ENCODE measurements at places on chromosomes 4 and X.

DNA sequence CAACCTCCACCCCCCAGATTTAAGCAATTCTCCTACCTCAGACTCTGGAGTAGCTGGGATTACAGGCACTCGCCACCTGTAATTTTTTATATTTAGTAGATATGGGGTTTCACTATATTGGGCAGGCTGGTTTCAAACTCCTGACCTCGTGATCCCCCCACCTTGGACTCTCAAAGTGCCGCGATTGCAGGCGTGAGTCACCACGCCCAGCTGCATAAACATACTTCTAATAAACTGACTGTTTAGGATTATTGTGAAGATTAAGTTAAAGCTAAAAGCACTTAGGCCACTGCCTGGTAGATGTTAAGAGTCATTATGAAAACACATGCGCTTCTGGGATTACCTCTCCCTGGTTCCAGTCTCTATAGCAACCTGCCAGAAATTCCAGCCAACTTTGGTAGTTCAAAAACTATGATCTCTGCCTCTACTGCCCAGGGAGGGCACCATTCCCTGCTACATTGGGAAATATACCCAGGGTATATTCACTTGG lies 30.2 kb upstream of the GRIA3 start:
- no peak overlapping the region for H3K27ac ChIP-seq
- H3K27me3 ChIP-seq: no peaks in the 10 kb centered on the region
- H3K36me3 ChIP-seq: no peaks in the 10 kb centered on the region
- no peak for DNase-seq
- H3K4me3 ChIP-seq: no peak overlapping the region

DNA sequence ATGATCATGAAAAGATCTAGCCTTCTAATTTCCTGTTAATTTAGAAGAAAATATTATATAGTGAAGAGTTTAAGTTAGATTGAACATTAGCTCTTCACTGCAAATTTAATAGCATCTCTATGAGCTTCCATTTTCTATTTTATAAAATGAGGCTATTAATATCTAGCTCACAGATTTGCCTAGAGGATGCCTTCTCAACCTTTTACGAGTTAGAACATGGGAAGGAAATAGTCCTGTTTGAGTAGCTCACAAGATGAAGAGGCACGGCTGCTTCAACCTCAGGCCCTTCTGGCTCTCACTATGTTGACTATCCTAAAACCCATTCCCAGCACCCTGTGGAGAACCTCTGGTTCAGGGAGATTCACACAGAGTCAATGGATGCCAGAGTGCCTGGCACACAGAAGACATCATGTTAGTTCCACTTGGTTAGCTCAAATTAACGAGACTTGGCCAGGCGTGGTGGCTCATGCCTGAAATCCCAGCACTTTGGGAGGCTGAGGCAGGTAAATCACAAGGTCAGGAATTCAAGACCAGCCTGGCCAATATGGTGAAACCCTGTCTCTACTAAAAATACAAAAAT lies 97.9 kb upstream of the GUCY1A1 start:
- H3K4me3 ChIP-seq: no peak overlapping the region
- peaks cover 5% of the 10 kb centered on the region for H3K27me3 ChIP-seq
- no peak overlapping the region for H3K27ac ChIP-seq
- DNase-seq: no peak
- H3K36me3 ChIP-seq: no peaks in the 10 kb centered on the region
- no peaks in the 10 kb centered on the region for H3K4me1 ChIP-seq

DNA sequence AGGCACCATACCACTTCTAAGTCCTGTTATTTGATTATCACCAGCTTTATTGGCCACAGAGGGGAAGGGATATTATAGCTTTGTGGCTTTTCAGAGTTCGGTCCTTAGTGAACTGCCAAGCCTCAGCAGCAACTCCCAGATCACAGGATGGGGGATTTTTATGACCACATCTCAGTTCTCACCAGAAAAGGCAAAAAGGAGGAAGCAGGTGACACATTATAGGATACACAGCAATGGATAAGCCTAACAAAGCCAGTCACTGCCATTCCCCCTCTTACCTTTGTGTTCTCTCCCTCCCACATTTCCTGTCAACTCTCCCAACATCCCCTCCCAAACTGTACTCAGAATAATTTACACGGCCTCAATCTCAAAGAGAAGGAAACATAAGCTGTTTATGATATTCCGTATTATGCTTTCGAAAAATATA lies 142.8 kb downstream of the MGST2 start:
- no peaks in the 10 kb centered on the region for H3K36me3 ChIP-seq
- no peak for DNase-seq
- H3K27me3 ChIP-seq: peaks cover 2% of the 10 kb centered on the region

DNA sequence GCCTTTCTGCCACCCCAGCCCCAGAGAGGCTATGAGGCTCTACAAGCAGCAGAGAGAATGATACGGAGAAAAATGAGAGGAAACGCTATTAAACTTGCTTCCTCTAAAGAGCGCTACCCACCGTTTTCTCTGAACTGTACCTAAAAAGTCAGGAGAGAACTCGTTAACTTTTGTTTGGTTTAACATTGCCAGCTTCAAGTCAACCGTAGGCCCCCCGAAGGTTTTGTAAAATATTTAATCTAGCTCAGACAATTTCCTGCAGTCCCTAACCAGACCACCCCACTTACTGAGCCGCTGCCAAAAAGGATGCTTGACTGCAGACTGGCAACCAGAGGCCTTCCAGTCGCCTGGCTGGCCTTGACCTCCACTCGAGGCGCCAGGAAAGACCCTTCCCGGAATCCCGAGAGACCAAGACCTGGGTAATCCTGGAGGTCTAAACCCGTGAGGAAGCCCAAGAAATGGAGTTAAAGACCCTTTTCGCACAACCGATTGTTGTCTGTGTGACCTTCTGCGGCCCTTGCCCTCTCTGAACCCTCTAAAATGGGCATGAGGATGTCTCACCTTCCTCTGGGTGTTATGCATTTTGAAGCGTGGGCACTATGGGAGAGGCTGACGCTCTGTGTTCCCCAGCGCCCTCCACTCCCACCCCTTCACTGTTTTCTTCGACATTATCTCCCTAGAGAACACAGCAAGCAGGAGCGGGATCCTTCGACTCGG lies 86.3 kb downstream of the BCOR start:
- no peak for DNase-seq
- peaks cover 38% of the 10 kb centered on the region for H3K4me1 ChIP-seq
- H3K27ac ChIP-seq: no peak overlapping the region
- peaks cover 1% of the 10 kb centered on the region for H3K36me3 ChIP-seq
- H3K27me3 ChIP-seq: peaks cover 24% of the 10 kb centered on the region

- no peaks in the 10 kb centered on the region for H3K4me1 ChIP-seq
- H3K27ac ChIP-seq: no peak overlapping the region
- no peak overlapping the region for H3K4me3 ChIP-seq
- DNase-seq: no peak
- no peaks in the 10 kb centered on the region for H3K27me3 ChIP-seq
Measured at GRCh38 chr4:5292101-5292500, 240.8 kb downstream of the STK32B start.

DNA sequence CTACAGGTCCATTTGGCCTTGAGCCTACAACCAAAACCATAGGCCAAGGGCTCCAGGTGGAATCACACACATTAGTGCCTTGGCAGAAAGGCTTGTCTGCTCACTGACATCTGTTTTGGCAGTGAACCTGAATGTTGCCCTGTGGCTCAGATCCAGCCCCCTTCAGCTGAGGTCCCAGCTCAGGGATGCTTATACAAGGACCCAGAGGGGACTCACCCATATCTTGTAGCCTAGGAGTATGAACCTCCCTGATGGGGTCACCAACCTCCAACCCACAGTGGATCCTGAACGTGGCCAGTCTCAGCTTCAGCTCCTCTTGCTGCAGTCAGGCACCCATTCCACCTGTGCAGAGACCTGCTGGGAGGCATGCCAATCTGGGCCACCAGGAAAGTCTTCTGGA lies 50.8 kb upstream of the HMX1 start:
- no peaks in the 10 kb centered on the region for H3K36me3 ChIP-seq
- no peak for DNase-seq
- no peaks in the 10 kb centered on the region for H3K4me1 ChIP-seq
- H3K27me3 ChIP-seq: no peaks in the 10 kb centered on the region
- H3K4me3 ChIP-seq: no peak overlapping the region

GRCh38 chr4:78480286-78480685 lies 71.3 kb upstream of the ANXA3 start:
- no peak overlapping the region for H3K27ac ChIP-seq
- H3K27me3 ChIP-seq: peaks cover 7% of the 10 kb centered on the region
- no peaks in the 10 kb centered on the region for H3K4me1 ChIP-seq
- H3K36me3 ChIP-seq: no peaks in the 10 kb centered on the region
- no peak for DNase-seq

DNA sequence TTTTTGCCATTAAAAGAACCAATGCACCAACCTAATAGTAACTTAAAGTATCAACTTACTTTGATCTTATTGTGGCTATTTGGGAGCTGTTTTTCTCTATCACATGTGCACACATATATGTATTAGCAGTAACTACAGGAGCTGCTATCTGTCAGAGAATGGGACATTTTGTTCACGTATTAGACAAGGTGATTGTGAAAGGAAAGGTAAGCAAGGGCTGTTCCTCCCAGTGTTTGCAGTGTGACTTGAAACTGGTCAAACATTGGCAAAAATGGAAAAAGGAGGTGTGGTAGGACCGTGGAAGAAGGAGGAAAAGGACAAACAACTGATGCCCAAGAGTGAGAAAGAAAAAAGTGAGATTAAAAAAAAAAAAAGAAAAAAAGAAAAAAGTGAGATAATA lies 43.1 kb upstream of the KLHL2 start:
- no peak overlapping the region for H3K27ac ChIP-seq
- DNase-seq: no peak
- H3K36me3 ChIP-seq: no peaks in the 10 kb centered on the region
- H3K4me1 ChIP-seq: no peaks in the 10 kb centered on the region
- H3K27me3 ChIP-seq: peaks cover 5% of the 10 kb centered on the region

DNA sequence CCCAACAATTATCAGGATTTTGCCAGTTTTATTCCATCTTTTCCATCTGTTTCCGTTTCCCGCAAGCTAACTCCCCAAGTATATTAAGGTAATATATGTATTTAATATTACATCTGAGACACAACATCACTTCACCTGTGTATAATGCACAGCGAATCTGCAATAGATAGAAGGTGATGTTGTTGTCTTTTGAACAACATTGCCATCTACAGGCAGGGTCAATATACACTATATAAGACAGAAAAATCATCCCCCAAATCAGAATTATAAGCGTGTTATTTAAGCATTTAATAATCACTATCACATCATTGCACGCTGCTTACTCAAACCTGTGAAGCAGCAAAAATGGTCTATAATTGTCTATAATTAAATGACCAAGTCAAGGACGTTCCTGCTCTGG lies 1115.5 kb downstream of the NLGN4X start:
- no peak overlapping the region for H3K4me3 ChIP-seq
- H3K4me1 ChIP-seq: no peaks in the 10 kb centered on the region
- no peaks in the 10 kb centered on the region for H3K36me3 ChIP-seq
- H3K27me3 ChIP-seq: no peaks in the 10 kb centered on the region
- H3K27ac ChIP-seq: no peak overlapping the region

DNA sequence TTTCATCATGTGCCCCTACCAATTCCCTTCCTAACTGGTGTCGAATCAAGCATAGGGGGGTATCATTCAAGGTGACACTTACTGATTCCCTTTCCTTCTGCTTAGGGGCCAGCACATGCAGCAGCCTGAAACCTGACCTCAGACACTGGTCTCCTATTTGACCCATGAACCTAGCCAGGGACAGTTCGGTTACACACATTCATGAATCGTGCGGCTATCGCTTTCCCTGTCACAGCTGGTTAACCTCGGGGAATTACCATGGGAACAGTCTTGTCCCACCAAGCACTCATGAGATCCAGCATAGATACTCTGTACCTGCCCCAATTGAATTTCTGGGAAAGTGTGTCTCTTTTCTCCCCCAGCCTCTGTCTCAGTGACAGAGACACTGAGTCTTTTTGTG lies 140.4 kb downstream of the ZNF674 start:
- H3K4me1 ChIP-seq: no peaks in the 10 kb centered on the region
- H3K27me3 ChIP-seq: no peaks in the 10 kb centered on the region
- H3K4me3 ChIP-seq: no peak overlapping the region
- no peak overlapping the region for H3K27ac ChIP-seq

- H3K27me3 ChIP-seq: peaks cover 28% of the 10 kb centered on the region
- H3K4me1 ChIP-seq: peaks cover 4% of the 10 kb centered on the region
- no peaks in the 10 kb centered on the region for H3K36me3 ChIP-seq
- no peak for DNase-seq
Measured at GRCh38 chr4:27081675-27082586, 221.3 kb downstream of the STIM2 start.

DNA sequence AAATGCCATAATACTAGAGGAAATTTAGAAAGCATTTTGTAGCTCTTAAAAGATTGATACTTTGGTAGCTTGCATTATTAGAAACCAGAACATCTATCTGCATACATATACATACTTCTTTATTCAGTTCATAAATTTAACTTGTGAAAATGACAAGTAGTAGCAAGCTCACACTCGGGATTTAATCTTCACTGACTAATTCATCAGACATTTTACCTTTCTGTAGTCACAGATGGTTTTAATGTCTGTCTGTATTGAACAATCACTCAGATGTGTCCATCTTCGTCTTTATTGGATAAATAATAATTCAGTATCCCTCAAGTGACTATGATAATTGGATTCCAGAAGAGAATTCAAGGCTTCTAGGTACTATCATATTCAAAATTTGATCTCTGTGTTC lies 232.3 kb downstream of the TENM3 start:
- no peak overlapping the region for H3K27ac ChIP-seq
- DNase-seq: no peak
- peaks cover 2% of the 10 kb centered on the region for H3K27me3 ChIP-seq
- no peaks in the 10 kb centered on the region for H3K36me3 ChIP-seq

GRCh38 chr4:90852237-90852636 lies 725.0 kb downstream of the CCSER1 start:
- H3K36me3 ChIP-seq: no peaks in the 10 kb centered on the region
- H3K4me3 ChIP-seq: no peak overlapping the region
- no peak overlapping the region for H3K27ac ChIP-seq
- H3K27me3 ChIP-seq: no peaks in the 10 kb centered on the region
- H3K4me1 ChIP-seq: no peaks in the 10 kb centered on the region

DNA sequence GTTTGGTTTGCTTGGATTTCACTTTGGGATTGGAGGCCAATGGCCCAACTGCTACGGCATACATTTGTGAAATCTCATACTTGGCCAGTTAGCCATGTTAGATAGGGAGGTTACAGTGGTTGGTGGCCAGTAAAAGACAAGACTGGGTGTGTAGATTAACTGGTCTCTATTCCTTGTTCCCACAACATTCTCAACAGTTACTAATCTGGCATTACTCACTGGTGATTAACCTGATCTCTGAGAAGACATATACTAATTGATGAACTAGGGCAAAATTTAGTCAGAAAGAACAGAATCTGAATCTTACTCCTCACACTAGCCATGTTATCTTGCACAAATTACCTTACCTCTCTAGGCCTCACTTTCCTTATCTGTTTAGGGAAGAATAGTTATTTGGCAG lies 33.4 kb downstream of the GATB start:
- peaks cover 6% of the 10 kb centered on the region for H3K4me1 ChIP-seq
- H3K4me3 ChIP-seq: no peak overlapping the region
- no peak for DNase-seq
- no peak overlapping the region for H3K27ac ChIP-seq
- no peaks in the 10 kb centered on the region for H3K27me3 ChIP-seq

All from activated CD8-positive, alpha-beta T cell treated with anti-CD3 and anti-CD28 coated beads, Interleukin-2, amount 10 ng/mL, durations not matched to agents 7 days and 5 days (primary cell).